ENCODE measurements at places on chromosomes 2 and 18. TPM values are rescaled to one million over a fixed set of nuclear protein-coding genes. Genes with fewer than 3 reads are reported as not detected.

SPP2 gene
- total RNA-seq = not detected

SPATA3 gene
- 1.3 TPM for total RNA-seq

NDUFV2 gene
- total RNA-seq = 372 TPM

CRYGC gene
- not detected for total RNA-seq

INO80D gene
- 18.9 TPM for total RNA-seq

IL37 gene
- total RNA-seq = not detected

STARD6 gene
- 0.23 TPM for total RNA-seq

GRCh38 chr2:129239141-129239540 is 740.3 kb upstream of the RAB6C start:
- H3K4me3 ChIP-seq = no peak overlapping the region
- DNase-seq = no peak
- H3K27ac ChIP-seq = no peak overlapping the region
- no peaks in the 10 kb centered on the region for H3K36me3 ChIP-seq

DNA sequence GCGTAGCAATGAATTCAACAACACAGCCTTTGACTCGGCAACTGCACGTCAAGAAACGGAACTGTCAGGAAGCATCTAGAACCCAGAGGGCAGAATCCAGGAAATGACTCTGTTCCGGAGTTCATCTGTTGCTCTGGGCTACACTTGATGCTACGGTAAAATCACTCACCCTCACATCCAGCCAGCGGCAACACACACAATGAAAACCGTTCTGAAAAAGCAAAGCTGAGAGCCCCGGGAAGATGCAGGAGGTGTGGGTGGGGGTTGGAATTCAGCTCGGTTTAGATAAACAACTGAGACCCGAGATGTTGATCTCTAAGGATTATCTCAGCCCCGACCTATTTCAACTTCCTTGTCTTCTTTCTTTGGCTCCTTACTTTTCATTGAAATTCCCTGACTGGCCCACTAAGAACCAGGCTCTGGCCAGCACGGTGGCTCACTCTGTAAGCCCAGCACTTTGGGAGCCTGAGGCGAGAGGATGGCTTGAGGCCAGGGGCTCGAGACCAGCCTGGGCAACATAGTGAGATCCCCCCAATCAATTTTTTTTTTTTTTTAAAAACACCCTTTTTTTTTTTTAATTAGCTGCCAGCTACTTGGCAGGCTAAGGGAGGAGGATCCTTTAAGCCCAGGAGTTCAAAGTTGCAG is 13.3 kb upstream of the RAB17 start:
- H3K36me3 ChIP-seq = no peaks in the 10 kb centered on the region
- H3K27ac ChIP-seq = peak overlapping the region; percentile 58
- DNase-seq = peak; percentile 64
- peaks cover 24% of the 10 kb centered on the region for H3K4me1 ChIP-seq

DNA sequence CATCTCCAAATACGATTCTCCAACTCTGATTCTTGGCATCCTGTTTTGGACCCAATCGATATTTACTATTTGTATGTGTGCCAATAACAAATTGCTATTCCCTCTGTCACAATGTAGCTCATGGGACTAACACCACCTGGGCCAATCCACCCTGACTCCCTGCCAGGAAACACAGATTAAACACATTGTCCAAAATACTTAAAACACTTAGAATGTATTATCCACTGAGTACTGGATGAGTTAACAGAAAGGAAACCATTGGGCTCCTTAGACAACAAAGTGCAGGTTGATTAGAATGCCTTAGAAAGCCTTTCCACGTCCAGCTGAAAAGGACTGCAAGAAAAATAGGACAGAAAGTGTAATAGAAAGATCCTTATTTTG is 79.4 kb upstream of the ARHGAP28 start:
- no peaks in the 10 kb centered on the region for H3K4me1 ChIP-seq
- H3K4me3 ChIP-seq = no peak overlapping the region
- no peak for DNase-seq
- H3K27me3 ChIP-seq = no peaks in the 10 kb centered on the region
- no peaks in the 10 kb centered on the region for H3K36me3 ChIP-seq
- H3K27ac ChIP-seq = no peak overlapping the region

DNA sequence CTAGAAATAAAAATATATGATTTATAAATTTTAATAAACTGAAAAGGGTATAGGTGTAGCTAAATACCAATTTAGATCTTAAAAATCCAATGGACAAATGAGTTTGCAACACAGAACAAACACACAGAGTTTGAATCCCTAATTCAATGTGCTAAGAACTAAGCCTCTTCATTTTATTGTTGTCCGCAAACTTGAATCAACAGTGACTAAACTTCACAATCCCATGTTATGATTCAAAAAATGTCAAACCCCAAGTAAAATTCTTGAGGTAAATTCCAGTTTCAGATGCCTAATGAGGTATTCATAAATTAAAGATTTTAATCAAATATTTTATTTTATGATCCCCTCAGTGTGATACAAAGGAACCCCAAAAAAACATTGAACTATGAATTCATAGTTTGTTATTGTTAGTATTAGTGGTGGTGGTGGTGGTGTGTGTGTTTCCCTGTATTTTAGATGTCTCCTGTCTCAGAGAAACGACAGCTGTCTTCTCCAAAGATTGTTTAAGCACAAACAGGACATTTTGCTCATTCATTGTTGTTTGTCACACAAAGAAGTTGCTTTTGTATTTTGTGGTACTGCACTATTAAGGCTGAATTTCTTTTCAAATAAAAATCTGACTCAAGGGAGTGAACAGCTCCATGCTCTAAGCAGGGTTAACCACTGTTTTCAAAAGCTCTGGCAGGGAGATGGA is 259.8 kb downstream of the OSR1 start:
- DNase-seq = no peak
- no peak overlapping the region for H3K27ac ChIP-seq
- H3K27me3 ChIP-seq = no peaks in the 10 kb centered on the region
- no peaks in the 10 kb centered on the region for H3K4me1 ChIP-seq
- H3K36me3 ChIP-seq = no peaks in the 10 kb centered on the region
- no peak overlapping the region for H3K4me3 ChIP-seq

DNA sequence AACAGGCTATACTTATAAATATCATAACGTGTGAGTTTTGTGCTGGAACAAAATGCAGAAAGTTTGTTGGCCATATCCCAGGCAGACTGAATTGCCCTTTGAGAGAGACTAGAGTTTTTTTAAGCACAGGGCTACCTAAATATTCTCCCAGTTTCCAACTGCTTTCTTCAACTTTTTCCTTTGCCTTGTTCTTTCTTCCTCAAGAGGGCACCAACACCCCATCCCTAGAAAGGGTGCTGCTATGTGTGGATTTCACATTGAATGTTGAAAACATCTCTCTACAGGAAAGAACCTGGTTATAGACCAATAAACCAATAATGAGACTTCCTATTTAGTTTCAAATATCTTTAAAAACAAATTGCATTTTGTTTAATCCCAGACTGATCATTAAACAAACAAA is 87.9 kb downstream of the ICOS start:
- no peak overlapping the region for H3K27ac ChIP-seq
- no peaks in the 10 kb centered on the region for H3K27me3 ChIP-seq
- H3K4me3 ChIP-seq = no peak overlapping the region
- H3K36me3 ChIP-seq = peaks cover 2% of the 10 kb centered on the region
- peaks cover 52% of the 10 kb centered on the region for H3K4me1 ChIP-seq

- no peak overlapping the region for H3K4me3 ChIP-seq
- H3K4me1 ChIP-seq = no peaks in the 10 kb centered on the region
- H3K27me3 ChIP-seq = no peaks in the 10 kb centered on the region
- H3K27ac ChIP-seq = no peak overlapping the region
- no peak for DNase-seq
- no peaks in the 10 kb centered on the region for H3K36me3 ChIP-seq
Observed at GRCh38 chr2:70388813-70389212, 86.9 kb upstream of the FAM136A start.

DNA sequence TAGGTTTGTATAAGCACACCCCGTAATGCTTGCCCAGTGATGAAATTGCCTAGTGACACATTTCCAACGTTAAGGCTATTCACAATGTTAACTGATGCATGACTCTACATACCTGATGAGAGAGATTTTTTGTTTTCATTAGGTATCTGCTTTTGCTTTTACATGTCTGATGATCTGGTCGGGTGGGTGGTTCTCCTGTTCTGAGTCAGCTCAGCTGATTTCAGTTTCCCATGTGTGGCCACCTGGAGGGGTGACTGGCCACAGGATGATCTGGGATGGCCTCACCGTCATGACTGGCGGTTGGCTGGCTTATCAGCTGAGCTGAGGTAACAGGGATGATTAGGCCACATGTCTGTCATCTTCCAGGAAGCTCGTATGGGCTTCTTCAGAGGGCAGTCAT is 33.8 kb upstream of the ACYP2 start:
- H3K4me1 ChIP-seq = peaks cover 7% of the 10 kb centered on the region
- peak; percentile 76 for DNase-seq
- H3K27me3 ChIP-seq = no peaks in the 10 kb centered on the region
- H3K36me3 ChIP-seq = no peaks in the 10 kb centered on the region

GRCh38 chr2:46963941-46964673 is 48.5 kb upstream of the MCFD2 start:
- peaks cover 18% of the 10 kb centered on the region for H3K36me3 ChIP-seq
- peak overlapping the region; percentile 66 for H3K27ac ChIP-seq
- H3K4me1 ChIP-seq = peaks cover 14% of the 10 kb centered on the region
- no peaks in the 10 kb centered on the region for H3K27me3 ChIP-seq

DNA sequence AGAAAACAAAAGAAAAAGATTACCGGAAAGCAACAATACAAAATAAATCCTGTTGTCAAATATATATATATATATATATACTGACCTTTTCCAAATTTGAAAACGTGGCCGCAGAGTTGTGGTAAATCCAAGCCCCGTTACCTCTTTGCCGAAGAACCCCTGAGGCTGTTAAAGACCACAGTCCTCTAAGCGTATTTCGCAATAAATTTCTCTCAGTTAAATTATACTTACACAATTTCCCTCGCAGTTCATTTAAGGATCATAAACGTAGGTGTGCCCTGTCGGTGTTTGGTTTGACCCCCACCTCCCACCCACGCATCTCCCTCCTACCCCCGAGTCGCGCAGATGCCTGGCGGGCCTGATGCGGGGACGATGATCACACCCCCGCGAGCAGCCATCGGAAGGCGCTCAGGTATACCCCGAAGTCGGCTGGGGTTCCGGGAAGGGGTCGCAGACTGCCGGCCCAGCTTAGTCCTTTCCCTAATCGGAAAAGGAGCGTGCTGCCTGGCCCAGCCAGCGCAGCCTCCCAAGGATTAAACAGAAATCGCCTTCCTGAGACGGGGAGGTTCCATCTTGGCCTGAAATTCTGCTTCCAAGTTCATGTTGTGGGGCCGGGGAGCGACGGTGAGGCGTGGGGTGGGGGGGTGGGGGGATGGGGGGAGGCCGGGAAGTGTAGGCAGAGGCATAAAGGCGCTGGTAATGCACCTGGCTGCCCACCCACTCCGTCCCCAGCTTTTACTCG is 2.9 kb upstream of the MEIS1 start:
- H3K4me1 ChIP-seq = peaks cover 28% of the 10 kb centered on the region
- H3K4me3 ChIP-seq = no peak overlapping the region
- no peak overlapping the region for H3K27ac ChIP-seq

DNA sequence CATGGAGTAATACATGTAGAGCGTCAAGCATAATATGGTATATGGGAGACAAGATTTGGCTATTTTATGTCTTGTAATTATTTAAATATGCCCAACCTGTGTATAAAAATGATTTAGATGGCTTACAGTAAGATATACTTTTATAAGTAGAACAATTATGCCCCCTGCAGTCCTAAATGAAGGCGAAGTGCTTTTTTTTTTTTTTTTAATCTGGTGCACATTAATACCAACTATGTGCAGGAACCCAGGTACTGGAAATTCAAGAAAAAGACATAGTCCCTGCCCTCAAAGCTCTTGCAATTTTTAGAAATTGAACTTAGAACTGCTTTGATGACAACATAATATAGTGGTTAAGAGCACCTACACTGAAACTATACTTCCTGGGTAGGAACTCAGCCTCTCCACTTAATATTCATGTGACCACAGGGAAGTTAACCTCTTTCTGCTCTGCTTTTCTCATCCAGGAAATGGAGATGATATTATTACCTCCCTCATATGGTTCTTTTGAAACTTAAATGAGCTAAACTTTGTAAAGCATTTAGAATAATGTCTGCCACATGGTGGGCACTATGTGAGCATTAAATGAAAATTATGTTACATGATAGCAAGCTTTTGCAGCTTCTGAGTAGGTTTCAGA is 38.1 kb downstream of the AFTPH start:
- H3K27ac ChIP-seq = no peak overlapping the region
- H3K4me3 ChIP-seq = no peak overlapping the region
- H3K27me3 ChIP-seq = no peaks in the 10 kb centered on the region

DNA sequence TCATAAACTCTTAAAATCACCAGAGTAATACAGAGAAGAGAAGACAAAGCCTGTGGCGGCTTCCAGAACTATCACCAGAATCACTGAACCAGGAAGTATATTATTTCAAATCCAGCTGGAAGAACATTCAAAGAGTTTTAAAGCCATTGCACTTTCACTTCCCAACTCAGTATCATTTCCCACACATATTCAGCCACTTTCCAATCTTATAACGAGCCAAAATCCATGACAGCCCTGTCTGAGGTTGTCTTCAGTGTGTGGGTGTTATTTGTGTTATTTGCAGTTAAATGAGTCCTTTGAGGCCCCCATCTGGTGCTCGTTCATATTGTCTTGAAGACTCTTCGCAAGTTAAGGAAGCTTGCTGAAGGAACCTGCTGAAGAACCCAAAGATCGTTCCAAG is 559.9 kb downstream of the TSN start:
- H3K36me3 ChIP-seq = no peaks in the 10 kb centered on the region
- no peak for DNase-seq
- no peak overlapping the region for H3K27ac ChIP-seq
- no peaks in the 10 kb centered on the region for H3K27me3 ChIP-seq
- no peaks in the 10 kb centered on the region for H3K4me1 ChIP-seq

DNA sequence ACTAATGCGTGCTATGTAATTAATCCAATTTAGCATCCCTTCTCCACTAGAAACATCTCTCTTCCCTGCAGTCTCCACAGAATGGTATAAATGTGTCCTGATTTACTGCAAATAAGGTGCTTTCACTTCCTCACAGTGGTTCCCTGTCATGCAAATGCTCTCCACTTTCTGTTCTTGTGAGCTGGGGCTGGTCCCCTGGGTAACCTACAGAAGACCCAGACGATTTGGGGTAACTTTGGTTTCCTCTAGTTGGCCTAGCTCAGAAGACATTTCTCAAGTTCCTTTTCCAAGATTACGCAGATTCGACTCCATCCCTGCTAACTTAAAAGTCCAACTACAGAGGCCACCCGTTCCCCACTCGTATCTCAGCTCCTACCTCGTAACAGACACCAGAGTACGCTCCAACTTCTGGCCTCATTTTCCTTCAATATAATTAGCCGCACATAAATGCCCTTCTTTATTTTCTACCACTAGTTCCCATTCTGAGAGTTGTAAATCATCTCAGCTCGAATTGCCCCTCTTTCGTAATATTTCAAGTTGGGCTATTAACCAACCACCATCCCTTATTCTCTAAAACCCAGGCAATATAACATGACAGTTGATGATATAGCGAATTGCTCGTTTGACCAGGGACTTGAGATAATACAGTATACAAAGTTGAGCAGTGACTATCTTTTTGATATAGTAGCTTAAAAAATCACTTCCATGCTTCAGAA is 28.8 kb upstream of the NEDD4L start:
- H3K4me1 ChIP-seq = no peaks in the 10 kb centered on the region
- no peak overlapping the region for H3K27ac ChIP-seq
- H3K4me3 ChIP-seq = no peak overlapping the region
- H3K36me3 ChIP-seq = no peaks in the 10 kb centered on the region
- no peak for DNase-seq

GRCh38 chr2:119544075-119544938 is at the start of gene CFAP221:
Gene CFAP221, plus strand, starts transcription at chr2:119544449. Its CDS starts 1,683 bp downstream, at chr2:119546132.
- H3K27me3 ChIP-seq = peaks cover 43% of the 10 kb centered on the region
- no peak within 1 kb of the TSS for H3K27ac ChIP-seq
- H3K4me3 ChIP-seq = peak within 1 kb of the TSS; percentile 65

GRCh38 chr18:57128220-57128932 is 18.5 kb upstream of the BOD1L2 start:
- no peaks in the 10 kb centered on the region for H3K36me3 ChIP-seq
- peaks cover 16% of the 10 kb centered on the region for H3K27me3 ChIP-seq
- H3K27ac ChIP-seq = no peak overlapping the region
